ENCODE measurements at places on chromosomes 5 and 9.

GRCh38 chr5:6948562-6948961 lies 235.3 kb downstream of the TENT4A start:
- no peak for DNase-seq

GRCh38 chr9:129036923-129037766 lies 719 bp downstream of the MIGA2 start:
- no peak for DNase-seq

DNA sequence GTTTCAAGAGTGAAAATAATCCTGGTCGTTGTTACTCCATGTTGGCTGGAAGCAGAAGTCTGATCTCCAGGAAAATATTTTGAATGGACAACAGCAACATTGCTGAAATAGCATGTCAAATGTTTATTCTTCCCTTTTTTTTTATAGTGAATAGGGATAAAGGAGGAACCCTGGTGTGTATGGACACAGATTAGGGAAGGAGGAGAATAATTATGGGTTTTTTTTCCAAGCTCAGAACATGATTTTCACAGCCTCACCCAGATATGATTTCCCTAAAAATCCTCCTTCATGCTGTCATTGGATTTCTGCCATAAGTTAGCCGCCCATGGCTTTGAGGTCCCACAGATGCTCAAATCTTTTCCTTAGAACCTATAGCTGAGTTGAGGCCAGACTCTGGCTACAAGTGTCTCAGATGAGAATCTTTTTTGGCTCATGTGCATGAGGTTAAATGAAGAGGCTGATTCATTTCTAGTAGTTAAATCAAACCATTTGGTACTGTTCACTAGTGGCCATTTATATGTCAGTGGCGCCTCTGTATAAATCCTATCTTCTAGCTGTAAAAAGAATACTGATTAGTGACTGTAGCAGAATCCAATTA lies 65.5 kb upstream of the LIFR start:
- DNase-seq, result no peak

- DNase-seq, result no peak
Measured at GRCh38 chr5:116970318-116970717, 395.7 kb upstream of the SEMA6A start.

DNA sequence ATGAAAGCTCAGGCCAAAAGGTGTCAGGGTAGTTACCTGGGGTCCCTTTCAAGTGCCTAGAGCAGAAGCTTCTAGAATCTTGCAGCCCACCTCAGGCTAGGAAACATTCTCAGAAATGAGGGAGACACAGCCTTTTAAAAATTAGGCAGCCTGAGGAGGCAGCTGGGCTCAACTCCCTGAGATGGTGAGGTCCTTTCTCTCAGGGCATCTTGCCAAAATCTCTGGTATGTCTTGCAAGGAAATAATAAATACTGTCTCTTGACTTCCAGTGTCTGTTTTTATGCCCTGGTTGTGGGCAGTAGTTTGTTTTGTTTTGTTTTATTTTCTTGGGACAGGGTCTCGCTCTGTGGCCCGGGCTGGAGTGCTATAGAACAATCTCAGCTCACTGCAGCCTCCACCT lies 100.9 kb upstream of the APC start:
- DNase-seq, result no peak

DNA sequence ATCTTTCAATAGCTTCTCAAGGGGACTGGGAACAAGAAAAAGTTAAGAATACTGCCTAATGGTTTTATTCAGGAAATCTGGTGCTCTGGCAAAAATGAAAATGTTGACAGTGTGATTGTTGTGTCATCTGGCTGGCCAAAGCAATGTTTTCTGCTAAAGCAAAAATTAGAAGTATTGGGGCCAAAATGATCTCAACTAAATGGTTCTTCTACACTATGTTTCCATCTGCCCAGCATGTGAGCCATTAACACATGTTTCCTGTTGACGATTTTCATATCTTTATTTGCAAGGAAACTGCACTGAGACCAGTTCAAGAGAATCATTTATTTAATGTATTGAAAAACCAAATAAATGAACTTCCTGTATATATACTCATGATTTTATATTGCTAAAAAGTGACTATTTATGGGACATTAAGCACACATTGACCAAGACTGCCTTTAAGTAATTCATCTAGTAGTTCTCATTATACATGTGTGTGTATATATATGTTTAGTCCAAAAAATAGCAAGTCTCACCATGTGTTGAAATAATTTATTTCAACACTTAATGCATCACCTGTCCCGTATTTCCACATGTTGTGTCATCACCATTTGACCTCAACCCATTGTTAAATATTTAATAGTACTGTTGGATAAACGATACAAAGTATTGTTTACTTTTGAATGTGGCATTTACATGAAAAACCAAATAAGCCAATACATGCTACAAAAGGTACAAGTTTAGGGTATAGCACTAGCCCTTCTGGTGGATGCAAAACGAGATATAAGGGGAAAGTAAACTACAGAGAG lies 7.5 kb upstream of the FST start:
- no peak for DNase-seq

DNA sequence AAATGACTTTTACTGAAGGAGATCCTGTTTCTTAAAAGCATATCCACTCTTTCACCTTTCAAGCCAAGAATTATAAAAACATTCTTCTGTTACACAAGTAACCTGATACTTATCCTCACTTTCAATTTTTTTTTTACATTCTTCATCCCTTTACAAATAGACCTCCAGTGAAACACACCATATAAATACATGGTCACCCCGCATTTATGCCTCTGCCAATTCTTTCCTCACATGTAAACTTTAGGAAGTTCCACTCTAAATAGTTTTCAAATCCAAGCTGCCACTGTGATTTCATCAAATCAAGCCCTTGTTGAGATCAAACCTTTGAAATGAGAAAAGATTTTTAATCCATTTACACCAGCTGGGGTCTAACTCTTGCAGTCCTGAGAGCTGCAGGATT lies 40.0 kb downstream of the GAS1 start:
- DNase-seq, result no peak

- no peak for DNase-seq
Measured at GRCh38 chr9:94761481-94761880, 35.0 kb downstream of the AOPEP start.

DNA sequence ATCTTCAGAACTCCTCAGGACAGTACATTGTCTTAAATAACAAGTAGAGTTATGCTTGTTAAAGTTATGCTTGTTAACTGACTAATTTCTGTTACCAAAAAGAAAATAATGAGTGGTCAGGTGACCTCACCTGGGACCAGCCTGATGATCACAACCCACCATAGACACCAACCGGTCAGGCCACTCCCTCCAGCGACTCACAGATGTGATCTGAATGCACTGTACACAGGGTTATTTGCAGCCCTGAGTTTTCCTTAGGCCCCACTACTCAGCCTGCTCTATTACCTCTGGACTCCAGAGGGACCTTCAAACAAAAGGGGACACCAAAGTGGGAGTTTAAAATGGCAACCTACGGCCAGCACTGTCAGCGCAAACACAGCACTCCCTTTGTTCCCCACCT lies 55.3 kb downstream of the ARSB start:
- no peak for DNase-seq

DNA sequence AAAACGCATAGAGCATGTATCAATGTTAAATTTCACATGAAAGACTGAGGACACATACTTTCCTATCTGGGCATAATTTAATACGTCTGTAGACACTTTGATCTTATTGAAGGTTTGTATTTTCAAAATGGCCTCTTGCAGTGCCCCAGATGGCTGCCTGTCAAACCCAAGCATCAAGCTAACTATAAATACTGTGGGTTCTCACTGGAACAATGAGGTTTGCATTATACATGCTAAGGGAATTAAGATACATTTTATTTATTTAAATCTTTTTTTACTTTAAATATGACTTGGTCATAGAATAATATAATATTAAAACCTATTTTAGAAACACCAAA lies 702.9 kb upstream of the GRAMD2B start:
- DNase-seq, result no peak

GRCh38 chr9:91836515-91836914 lies 113.5 kb downstream of the ROR2 start:
- no peak for DNase-seq

DNA sequence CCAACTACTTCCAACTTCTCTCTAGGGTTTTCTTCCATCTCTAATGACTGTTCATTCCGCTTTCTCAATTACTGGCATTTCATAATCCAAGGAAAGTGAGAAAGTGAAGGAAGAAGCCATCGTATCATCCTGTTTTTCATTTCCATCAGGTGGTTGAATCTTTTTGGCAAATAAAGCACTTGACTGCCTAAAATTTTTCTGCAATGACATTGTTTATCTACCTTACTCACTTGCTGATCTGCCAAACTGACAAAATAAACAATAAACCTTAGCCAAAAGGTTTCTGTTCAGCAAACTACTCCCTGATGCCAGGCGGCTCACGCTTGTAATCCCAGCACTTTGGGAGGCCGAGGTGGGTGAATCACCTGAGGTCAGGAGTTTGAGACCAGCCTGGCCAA lies 18.4 kb downstream of the FNBP1 start:
- DNase-seq, result no peak

DNA sequence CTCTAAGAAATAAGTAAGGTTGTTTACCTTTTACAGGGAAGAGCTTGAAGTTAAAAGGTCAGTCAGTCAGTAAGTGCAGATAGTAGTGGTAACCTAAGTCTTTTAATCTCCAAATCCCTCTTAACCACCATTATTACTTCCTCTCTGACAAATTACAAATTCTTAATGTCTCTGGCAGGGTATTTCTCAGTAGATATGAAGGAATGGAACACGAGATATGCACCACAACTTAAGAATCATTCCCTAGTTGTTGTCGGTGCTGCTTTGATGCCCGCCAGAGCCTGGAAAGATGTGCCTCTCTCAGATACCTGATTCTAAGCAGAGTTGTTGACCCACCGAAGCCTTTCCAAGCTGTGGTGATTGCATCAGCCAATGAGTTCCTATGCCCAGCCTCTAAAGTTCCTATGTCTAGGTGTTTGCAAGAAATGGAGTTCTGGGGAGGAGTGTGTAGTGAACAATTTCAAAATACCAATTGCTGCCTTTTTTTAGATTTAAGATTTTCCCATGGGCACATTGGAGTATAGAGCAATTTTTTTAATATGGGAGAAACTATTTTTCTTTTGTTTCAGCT lies 78.5 kb downstream of the CD180 start:
- DNase-seq, result no peak

DNA sequence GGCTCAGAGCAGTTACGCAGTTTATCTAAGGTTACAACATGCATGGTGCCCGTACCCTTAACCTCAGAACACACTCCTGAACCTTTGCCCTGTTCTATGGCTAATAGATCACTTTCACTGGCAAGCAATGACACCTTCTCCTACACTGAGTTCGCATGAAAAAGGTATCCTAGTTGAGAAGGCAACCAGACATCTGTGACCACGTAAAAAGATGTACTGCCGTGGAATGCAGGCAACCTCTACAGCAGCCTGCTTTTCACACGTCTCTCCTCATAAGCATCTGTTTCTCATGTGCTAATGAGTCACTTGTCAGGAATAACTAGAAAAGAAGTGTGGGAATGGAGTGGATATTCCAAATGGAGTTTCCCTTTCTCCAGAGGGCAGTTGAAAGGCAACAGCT lies 71.4 kb downstream of the FBXO38 start:
- no peak for DNase-seq

- DNase-seq, result no peak
Measured at GRCh38 chr5:164181604-164182003, 676.2 kb downstream of the MAT2B start.

Measured in central memory CD4-positive, alpha-beta T cell (primary cell).